Activated T-helper 17 cell treated with anti-CD3 and anti-CD28 coated beads, Interleukin-2, amount 50 U/mL, for 72 hours (primary cell): ENCODE measurements at places on chromosomes 7 and 10. TPM values are rescaled to one million over a fixed set of nuclear protein-coding genes. Genes with fewer than 3 reads are reported as not detected.

- peak; percentile 46 for ATAC-seq
Observed at GRCh38 chr10:13099144-13099665, 758 bp upstream of the OPTN start.

The CYP2C18 gene
- total RNA-seq, result not detected

The PSD gene
- 3.0 TPM for total RNA-seq

GRCh38 chr10:77479586-77479985 lies 158.0 kb downstream of the KCNMA1 start:
- no peak for ATAC-seq

DNA sequence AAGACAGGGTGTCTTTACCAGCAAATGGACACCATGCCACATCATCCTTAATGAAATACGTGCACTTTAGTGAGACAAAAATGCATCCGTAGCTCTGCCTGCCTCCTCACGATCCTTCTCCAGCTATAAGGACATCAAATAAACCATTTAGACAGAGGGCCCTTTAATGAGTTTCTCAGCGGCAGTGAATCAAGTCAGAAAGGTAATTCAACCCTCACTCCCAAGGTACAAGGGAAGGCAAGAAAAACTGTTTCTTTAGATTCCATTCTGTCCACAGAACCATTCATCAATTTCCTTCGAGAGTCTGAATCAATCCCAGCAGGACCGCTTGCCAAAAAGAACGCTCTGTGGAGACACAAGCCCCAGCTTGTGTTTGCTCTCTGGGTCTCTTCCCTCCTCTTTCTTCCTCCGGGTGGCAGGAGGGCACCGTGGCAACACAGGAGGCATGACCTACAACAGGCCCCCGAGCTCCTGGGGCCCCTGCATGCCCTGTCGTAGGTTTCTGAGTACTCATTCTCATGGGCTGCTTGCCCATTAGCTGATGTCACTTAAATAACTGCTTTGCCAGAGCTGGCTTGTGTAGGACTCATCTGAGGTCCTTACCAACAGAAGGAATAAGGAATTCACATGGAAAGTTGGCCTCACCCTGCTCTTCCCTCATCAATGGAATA lies 297.8 kb upstream of the PRKCQ start:
- no peak for ATAC-seq

DNA sequence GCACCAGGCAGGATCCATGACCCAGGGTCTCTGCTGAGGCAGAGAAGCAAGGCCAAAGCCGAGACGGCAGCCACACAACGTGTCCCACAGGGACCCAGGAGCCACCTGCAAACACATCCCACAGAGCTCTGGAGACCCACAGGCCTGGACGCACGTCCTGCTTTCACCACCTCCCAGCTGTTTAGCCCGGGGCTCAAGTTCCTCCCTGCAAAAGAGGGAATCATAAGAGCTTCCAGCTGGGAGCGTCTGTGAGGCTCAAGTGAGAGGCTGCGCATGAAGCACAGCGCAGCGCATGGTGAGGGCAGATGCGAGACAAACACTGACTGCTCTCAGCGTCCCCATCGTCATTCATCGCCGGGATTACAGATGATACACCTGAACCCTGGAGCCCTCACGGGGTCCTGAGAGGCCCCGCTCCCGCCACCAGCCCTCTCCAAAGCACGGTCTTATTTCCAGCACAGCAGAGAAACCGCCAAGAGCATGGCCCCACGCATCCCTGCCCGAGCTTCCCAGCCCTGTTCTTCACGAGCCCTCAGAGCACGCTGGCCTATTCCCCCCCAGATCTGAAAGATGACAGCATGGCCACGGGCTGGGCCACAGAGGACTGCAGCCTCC lies 88.7 kb downstream of the MAD1L1 start:
- no peak for ATAC-seq

The PAX4 gene
- not detected for total RNA-seq

The C10orf105 gene
- total RNA-seq, result 0.04 TPM

DNA sequence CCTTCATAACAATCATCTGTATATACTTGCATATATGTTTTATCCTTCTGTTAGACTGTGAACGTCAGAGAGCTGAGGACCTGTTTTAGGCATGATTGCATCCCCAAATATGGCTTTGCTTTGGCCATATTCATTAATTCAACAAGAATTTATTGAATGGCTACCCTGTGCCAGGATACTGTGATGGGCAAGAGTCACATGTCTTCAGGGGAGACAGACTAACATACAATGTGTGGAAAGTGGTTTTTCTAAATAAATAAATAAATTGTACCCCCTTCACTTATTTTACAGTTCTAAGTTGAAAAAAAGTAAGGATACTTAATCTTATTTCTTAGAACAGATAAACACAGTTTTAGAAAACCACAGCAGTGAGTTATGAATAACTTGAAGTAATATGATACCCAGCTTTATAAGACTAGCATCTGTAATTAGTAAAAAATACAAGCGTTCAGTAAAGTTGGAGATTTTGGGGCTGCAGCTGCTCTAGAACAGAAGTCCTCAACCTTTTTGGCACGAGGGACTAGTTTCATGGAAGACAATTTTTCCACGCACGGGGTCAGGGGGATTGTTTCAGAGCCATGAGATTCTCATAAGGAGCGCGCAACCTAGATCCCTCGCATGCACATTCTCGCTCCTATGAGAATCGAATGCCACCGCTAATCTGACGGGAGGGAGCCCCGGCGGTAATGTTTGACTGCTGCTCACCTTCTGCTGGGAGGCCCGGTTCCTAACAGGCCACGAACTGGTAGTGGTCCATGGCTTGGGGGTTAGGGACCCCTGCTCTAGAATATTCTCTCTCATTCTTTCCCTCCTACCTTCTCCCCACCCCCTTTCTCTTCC lies 89.4 kb upstream of the MTPN start:
- ATAC-seq, result no peak

The CPVL gene
- total RNA-seq, result not detected

GRCh38 chr7:114977277-114977676 lies 55.4 kb downstream of the MDFIC start:
- peak; percentile 46 for ATAC-seq

GRCh38 chr7:108808549-108809266 lies 239.0 kb downstream of the DNAJB9 start:
- ATAC-seq, result no peak

- no peak for ATAC-seq
Observed at GRCh38 chr10:16950656-16951601, 133.7 kb upstream of the RSU1 start.

The TMEM130 gene
- total RNA-seq, result not detected

- no peak for ATAC-seq
Observed at GRCh38 chr7:92723943-92724342, 112.4 kb downstream of the CDK6 start.

DNA sequence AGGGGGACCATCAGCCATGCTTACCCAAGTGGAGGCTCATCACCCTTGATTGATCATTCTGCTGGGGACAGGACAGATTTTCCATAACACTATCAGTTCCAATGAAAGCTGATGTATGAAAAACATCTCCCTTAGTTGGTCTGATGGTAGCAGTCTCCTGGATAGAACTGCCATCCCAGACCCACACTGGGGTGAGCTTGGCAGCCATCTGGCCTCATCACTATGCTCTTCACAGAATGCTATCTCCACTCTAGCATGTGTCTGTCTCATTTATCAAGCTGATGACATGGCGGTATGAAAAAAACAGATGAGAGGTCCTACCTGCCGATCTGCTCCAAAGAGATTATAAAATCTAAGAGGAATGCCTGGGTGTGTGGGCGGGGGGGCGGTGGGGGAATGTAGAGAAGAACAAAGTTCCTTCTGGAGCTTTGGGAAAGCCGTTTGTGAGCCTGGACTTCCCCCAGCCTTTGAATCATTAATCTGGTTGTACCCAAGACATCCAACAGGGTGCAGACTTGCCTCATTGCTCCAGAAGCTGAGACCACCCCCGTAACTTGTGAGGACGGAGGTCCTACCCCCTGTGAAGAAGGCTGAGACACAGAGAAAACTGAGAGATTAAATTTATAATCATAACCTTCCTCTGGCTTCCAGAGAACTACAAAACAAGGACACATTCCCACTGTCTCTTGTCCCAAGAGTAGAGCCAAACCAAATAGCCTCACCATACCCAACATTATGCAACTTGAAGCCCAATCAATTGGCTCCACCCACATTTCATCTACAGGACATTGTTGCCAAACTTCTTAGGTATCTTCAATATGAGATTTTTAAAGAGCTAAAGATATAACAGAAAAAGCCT lies 340.8 kb downstream of the KCNMA1 start:
- no peak for ATAC-seq

The CARD11 gene
- 98.7 TPM for total RNA-seq

- ATAC-seq, result no peak
Observed at GRCh38 chr7:74233655-74234285, 20.4 kb downstream of the RFC2 start.

- ATAC-seq, result peak; percentile 31
Observed at GRCh38 chr10:91250341-91250740, 29.9 kb downstream of the PCGF5 start.

DNA sequence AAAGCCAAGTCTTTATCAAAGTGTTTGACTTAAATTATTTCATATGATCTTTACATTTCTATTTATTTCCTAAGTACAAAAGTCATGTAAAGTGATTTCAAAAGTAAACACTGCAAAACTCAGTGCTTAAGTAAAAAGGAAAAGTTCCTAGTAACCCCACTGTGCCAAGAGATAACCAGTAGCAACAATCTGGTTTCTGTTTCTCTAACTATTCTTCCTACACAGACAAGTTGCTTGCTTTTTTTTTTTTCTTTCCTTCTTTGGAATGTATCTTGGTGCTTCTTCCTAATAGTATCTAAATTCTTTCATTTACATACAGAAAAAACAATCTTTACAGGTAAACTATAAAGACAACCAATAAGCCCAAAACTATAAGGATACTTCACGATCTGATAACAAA lies 3.1 kb downstream of the JCAD start:
- no peak for ATAC-seq

The MPP7 gene
- 5.8 TPM for total RNA-seq

DNA sequence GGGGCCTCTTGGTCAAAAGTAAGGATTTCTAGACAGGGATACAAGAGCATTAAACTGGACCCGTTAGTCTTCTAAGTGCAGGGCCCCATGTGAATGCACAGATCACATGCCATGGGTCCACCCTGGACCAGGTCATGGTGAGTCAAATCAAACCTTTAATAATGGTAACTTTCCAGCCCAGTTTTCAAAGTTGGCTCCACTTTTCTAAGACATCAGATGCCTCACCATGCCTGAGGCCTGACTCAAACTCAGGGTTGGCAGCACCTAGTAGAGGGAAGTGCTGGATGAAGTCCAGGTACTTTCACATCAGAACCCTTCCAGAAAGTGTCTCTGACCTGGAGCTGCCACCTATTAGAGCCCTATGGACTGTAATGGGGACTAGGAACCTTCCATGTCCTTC lies 9.7 kb upstream of the SMIM30 start:
- ATAC-seq, result no peak

The HSPA12A gene
- total RNA-seq, result 0.22 TPM

- ATAC-seq, result no peak
Observed at GRCh38 chr10:119768455-119769094, 42.7 kb downstream of the INPP5F start.

DNA sequence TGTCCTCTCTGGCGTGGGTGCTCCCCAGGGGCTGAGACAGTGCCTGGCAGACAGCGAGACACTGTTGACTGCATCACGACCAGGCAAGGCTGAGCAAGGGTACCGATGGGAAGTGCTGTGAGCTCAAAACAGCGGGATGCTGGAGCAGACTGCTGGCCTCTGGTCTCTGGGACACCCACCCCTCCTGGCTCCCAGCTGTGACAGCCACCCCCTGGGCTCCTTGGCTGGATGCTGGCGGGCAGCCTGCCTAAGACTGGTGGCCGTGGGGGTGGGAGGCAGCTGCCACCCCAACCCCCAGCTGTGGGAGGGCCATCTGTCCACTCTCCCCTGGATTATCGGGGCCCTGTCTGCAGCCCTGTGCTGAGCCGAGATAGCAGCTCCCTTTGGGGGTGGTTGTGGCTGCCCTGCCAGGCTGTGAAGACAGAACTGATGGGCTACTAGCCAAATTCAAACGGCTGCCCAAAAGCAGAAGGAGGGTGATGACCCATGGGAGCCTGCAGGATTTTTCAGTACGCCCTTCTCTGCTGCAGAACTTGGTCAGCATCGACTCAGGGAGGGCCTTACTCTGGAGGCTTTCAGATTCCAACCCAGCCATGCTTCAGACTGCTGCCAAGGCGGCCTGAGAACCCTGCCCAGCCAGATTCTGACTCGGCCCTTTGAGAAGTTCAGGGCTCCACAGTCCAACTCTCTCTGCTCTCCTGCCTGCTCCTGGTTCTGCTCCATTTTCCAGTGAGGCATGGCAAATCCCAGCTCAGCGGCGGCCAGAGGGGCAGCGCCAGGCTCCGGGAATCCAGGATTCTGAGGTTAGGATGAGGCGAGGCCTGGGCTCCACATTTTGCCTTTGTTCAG lies 125.3 kb downstream of the NEURL1 start:
- no peak for ATAC-seq

GRCh38 chr7:44284216-44284615 lies 41.2 kb downstream of the CAMK2B start:
- ATAC-seq, result no peak

DNA sequence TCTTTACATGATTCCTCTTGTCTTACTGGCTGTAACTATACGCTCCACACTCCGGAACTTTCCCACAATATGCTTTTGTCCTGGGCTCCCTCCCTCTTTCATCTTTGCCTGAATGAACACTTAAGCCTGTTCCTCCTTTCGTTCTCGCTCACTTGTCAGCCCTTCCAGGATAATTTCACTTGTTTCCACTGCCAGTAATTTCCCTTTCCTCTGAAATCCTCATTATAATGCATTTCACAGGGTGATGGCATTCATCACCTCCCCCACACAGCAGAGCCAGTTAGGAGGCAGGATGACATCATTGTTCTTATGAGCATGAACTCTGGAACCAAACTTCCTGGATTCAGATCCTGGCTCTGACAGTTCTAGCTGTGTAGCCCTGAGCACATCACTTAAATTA lies 372.6 kb downstream of the GPR158 start:
- no peak for ATAC-seq

DNA sequence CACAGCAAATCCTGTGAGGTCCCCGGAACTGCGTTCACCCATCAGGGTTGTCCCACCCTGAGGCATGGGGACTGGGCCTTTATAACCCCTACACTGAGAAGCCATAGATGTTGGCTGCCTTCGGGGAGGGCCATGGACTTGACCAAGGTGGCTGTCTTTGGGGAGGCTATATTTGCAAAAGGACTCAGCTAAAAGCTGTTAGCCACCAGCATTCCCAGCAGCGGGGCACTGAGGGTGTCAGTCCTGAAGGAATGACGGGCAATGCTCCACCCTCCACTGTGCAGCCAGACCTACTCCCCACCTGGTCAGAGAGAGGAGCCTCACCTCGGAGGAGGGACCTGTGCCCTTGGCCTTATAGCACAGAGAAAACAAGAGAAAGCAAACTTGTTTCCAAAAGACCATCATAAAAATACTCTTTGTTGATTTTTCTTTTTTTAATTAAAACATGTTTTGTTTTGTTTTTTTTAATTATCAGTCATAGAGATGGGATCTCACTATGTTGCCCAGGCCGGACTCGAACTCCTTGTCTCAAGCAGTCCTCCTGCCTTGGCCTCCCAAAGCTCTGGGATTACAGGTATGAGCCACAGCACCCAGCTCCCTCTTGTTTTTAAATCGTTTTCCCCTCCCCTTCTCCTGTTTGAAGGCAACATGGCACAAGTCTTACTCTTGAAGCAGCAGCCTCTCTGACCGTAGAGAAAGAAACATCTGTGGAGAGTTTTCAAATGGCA lies 26.7 kb upstream of the CUX1 start:
- ATAC-seq, result no peak
